ENCODE measurements at places on chromosomes 13 and 19.

- DNase-seq, result no peak
Observed at GRCh38 chr13:41008349-41008980, 10.7 kb downstream of the ELF1 start.

DNA sequence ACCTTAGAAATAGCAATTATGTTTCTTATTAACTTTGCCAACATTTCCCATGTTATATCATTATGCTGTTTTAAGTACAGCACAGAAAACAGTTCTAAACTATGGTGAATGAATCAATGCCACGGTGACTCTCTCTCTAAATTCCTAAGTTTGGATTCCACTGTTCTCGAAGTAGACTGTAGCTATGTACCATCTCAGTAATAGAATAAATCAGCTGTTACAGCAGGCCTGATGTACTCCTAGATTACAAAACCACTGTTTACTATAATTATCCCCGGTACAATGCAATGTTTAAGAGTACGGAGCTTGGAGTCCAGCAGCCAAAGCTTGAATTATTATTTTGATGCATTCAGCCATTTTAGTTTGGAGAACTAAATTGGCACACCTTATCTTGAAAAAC lies 476.3 kb upstream of the SLITRK1 start:
- DNase-seq, result no peak

GRCh38 chr13:77544355-77544754 lies 8.8 kb downstream of the SCEL start:
- DNase-seq, result no peak

GRCh38 chr13:64276232-64276631 lies 2860.6 kb upstream of the PCDH20 start:
- DNase-seq, result no peak

- no peak for DNase-seq
Observed at GRCh38 chr13:72652681-72653080, 74.7 kb downstream of the MZT1 start.

DNA sequence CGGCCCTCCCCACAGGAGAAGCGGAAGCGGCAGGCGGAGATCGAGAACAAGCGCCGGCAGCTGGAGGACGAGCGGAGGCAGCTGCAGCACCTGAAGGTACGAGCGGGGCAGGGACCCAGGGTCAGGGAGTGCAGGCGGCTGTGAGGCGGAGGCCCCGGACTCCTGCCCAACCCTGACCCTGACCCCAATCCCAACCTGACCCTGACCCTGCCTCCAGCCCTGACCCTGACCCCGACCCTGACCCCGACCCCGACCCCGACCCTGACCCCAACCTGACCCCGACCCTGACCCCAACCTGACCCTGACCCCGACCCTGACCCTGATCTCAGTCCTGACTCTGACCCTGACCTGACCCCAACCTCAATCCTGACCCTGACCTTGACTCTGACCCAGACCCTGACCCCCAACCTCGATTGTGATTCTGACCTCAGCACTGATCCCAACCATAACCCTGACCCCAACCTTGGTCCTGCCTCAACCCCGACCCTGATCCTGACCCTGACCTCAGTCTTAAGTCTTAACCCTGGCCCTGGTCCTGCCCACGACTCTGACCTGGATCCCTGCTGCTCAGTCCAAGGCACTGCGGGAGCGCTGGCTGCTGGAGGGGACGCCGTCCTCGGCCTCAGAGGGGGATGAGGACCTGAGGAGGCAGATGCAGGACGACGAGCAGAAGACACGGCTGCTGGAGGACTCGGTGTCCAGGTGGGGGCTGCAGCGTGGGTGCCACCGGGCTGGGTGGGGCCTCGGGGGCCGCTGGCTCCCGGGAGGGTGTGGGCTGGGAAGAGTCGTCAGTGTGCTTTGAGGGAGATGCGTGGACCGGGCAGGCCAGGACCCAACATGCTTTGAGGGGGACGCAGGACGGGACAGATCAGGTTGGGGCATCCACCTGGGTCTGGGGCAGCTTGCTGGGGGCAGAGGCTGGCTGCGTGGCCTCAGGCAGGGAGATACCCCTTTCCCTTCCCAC lies 18.5 kb downstream of the PALM start:
- no peak for DNase-seq

DNA sequence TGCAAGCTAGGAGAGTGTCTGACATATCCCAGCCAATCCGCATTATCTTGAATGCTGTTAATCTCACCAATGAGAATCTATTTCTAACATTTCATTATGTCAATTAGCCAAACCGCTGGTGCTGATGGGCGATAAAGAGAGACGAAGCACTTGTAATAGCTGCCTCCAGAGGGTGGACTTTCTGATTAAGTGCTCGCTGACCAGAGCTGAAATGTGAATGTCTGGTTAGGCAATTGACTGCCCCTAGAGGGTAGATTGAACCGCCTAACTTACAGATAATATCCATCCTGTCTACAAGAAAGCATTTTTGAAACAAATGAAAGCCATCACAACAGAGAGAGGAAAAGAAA lies 552 bp upstream of the GRWD1 start:
- DNase-seq, result no peak

GRCh38 chr13:110449219-110450015 lies 112.1 kb downstream of the RAB20 start:
- no peak for DNase-seq

- DNase-seq, result no peak
Observed at GRCh38 chr13:34675626-34676025, 266.4 kb upstream of the NBEA start.

- DNase-seq, result no peak
Observed at GRCh38 chr19:46615966-46616365, 8.9 kb downstream of the PTGIR start.

DNA sequence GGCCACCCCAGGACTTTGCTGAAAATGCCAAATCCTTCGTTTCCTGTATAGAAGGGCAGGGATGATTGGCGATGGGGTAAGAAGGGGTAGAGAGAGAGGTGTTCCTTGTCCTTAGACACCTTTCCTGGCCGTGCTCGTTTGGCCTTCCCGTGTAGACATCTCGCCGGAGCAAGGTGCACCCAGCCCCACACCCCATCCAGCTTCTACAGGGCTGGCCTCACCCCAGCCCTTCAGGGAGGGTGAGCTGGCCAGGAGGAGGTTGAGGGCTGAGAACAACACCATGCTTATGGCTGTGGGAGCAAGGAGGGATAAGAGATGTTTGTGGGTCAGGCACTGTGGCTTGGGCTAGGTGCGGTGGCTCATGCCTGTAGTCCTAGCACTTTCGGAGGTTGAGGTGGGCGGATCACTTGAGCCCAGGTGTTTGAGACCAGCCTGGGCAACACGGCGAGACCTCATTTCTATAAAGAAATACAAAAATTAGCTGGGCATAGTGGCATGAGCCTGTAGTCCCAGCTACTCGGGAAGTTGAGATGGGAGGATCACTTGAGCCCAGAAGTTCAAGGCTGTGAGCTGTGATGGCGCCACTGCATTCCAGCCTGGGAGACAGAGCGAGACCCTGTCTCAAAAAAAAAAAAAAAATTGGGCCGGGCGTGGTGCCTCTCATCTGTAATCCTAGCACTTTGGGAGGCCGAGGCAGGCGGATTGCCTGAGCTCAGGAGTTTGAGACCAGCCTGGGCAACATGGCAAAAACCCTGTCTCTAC lies 15.5 kb downstream of the SMARCA4 start:
- DNase-seq, result no peak

GRCh38 chr19:29040292-29040691 lies 172.7 kb downstream of the UQCRFS1 start:
- no peak for DNase-seq

- no peak for DNase-seq
Observed at GRCh38 chr19:40774916-40775631, at the start of gene MIA. Gene MIA (plus strand): TSS chr19:40775521. CDS start chr19:40775543, 22 bp downstream.

DNA sequence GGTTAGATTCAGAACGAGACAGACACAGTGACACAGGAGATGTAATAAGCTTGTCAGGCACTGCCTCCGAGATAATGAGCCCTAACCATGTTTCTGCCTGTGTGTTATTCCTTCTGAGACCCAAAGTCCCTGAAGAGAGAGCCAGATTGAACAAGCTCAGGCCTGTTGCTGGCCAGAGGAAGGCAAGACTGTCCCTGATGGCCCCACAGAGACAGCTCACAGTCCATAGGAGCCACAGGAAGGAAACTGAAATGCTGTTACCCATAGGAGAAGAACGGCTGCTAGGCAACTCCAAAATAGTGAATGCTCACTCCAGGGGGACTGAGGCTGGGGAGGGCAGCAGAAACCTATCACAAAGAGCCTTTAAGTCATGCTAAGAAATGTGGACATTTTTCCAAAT lies 31.8 kb upstream of the RFXAP start:
- no peak for DNase-seq

- DNase-seq, result no peak
Observed at GRCh38 chr13:100976993-100977392, 302.4 kb upstream of the TMTC4 start.

- DNase-seq, result no peak
Observed at GRCh38 chr13:32474999-32475792, 47.3 kb upstream of the N4BP2L1 start.

GRCh38 chr19:31586282-31586681 lies 237.0 kb upstream of the TSHZ3 start:
- no peak for DNase-seq

DNA sequence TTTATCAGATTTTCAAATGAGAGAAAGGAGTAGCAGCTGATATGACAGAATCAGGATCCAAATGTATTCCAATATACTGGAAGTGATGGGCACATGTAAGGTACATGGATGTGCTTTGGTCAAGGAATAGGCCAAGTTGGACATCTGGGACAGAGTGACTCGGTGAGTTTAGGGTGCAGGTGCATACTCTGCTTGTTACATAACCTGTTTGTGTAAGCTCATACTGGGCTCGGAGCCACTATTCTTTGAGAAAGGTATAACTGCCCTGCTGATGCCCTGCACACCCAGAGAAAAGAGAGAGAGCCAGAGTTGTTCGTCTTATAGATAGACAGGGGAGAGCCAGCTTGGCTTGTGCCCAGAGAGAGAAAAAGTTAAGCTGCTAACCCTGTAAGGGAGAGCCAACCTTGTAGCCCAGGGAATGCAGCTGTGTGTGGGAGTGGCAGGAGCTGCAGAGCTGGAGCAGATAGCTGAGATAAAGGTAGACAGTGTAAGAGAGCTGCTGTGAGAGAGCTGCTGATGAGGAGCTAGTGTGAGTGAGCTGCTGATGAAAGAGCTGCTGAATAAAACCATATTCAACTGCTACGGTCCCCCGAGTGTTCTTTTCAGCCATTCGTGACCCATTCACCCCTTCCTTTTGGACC lies 40.7 kb upstream of the N4BP2L1 start:
- DNase-seq, result no peak

- no peak for DNase-seq
Observed at GRCh38 chr19:46211201-46211881, 18.2 kb upstream of the IGFL1 start.

- no peak for DNase-seq
Observed at GRCh38 chr13:100338275-100338674, 249.4 kb downstream of the PCCA start.

- no peak for DNase-seq
Observed at GRCh38 chr13:112102243-112102642, 35.3 kb downstream of the SOX1 start.

GRCh38 chr19:2171349-2172145 lies 7.8 kb downstream of the DOT1L start:
- no peak for DNase-seq

DNA sequence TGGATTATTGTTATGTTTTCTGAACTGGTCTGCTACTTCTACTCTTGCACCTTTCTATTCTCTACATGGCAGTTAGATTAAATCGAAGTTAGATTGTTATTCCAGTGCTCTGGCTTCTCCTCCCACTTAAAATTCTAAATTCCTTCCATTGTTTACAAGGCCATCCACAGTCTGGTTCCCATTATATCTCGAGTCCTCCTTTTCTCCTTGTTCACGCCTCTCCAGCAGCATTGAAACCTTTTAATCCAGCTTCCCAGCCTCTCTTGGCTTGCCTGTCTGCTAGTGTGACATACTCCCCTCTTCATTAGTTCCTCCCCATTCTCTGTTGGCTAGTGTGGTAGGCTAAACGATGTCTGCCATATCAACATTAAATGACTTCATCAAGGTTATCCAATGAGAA lies 54.5 kb downstream of the DNAJC15 start:
- DNase-seq, result no peak

- DNase-seq, result no peak
Observed at GRCh38 chr19:46030812-46031550, 8.1 kb upstream of the PGLYRP1 start.

DNA sequence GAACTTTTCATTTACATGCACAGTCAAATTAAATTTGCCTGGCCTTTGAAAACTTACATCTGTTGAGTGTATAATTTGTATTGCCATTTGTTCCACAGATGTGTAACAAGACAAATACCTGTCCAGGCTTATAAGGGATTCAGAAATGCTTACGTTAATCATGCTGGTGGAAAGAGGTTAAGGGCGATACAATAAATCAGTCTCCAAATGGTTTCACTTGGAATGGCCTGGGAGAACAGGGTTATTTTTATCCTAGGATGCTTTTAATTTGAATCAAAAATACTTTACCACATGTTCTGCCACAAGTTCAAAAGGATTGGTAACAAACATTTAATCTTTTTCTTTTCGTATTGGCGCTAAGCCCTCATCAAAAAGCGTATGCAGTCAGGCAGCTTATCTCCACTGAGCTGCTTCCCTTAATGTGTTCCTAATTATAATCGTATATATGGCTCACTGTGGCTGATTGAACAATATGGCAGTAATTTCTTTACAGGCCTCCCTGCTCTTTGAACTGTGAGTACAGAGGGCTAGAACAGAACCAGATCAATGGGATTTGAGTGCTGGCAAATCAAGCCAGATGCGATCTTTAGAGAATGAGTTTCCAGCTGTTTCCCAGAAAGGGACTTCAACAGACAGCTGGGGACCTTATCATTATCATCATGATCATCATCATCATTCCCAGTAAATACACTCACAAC lies 425.7 kb downstream of the SPRY2 start:
- no peak for DNase-seq

DNA sequence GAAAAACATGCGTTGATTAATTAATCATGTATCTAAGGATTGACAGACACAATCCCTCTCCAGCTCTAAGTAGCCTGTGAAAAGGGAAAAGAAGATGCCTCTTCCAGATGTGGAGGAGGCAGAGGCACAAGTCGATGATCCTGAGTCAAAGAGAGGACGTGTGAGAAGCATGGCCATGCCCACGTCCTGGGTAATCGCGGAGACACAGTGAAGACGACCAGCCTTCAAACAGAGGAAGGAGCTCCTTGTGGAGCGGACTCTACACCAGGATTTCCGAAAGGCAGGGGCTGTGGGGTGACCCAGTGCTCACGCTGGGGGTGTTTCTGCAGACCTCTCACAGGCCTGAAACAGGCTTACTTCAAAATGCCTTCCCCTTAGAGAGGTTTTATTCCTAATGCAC lies 70.5 kb downstream of the COL4A1 start:
- DNase-seq, result no peak

GRCh38 chr13:55090612-55091011 lies 2050.1 kb upstream of the PRR20A start:
- no peak for DNase-seq

DNA sequence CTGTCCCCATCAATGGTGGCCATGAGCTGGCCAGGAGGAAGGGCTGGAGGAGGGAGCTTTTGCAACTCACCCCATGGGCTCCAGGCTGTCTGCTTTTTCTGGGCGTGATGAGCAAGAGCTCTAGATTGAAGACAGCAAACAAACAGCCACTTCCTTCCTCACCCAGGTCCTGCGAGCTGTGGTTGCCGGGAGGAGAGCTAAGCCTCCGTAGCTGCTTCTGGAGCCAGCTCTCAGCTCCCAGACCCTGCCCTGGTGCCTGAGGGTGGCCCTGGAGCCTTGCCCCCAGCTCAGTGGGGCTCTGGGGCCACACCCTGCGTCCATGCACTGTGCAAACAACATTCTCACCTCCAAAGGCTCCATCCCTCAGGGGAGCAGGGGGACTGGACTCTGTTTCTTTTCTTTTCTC lies 6.2 kb downstream of the MYO1F start:
- DNase-seq, result no peak
